Stimulated activated CD8-positive, alpha-beta memory T cell treated with anti-CD3 and anti-CD28 coated beads, Interleukin-15, amount 100 ng/mL, for 24 hours (primary cell): ENCODE measurements at places on chromosomes 2 and 18.
A peak's percentile ranks its signal among the peaks of the same experiment; 100 is the strongest.

DNA sequence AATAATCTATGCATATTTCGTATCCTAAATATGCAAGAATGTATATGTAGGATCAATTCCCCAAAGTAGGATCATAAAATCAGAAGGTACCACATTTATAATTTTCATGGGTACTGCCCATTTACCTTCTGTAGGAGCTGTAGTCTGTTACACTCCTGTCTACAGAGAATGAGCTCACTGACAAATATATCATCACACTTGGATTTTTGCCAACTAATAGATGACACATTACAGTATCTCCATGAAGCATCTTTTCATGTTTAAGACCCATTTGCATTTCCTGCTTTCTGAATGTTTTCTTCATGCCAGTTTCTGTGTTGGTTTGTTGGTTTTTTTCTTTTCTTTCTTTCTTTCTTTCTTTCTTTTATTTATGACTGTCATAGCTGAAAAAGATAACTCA is 70.9 kb upstream of the EML6 start:
- DNase-seq, result no peak

- no peak for DNase-seq
These were observed 4.9 kb upstream of the RFX8 start for GRCh38 chr2:101479810-101480209.

DNA sequence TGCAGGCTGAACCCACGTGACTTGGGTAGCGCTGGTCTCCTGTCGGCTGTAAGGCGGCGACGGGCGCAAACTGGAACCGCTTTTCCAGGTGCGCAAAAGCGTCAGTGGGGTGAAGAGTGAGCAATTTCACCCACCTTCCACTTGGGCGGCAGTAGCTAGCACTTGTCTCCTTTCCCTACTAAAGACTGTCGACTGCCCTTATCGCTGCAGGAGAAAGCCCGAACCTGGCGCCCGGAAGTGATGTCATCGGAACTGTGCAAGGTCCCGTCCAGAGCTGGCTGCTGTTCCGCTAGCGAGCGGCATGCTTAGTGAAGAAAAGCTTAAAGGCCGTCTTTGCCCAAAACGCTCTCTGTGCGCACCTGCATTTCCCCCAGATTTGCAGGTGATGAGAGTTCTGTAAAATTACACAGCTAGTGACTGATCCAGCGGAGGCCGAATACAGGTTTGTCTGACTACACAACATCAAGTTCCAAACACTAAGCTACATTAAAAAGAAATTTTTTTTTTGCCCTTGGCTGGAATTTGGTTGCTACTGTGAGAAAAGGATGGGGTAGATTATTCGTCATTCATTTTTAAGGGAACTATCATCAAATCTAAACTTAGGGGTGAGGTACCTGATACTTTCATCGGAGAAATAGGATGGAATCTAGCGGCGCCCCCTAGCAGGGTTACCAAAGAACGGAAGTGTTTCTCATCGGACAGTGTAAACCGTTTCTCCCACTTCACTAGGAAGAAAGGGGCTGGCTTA is at the start of gene OSGEPL1:
Gene OSGEPL1 (minus strand): TSS at position 242 of the 748 bp plus-strand sequence. CDS start 1,152 bp downstream, outside the sequence.
- DNase-seq, result peak; percentile 80

GRCh38 chr18:35282353-35282752 is 7.7 kb downstream of the ZSCAN30 start:
- no peak for DNase-seq

DNA sequence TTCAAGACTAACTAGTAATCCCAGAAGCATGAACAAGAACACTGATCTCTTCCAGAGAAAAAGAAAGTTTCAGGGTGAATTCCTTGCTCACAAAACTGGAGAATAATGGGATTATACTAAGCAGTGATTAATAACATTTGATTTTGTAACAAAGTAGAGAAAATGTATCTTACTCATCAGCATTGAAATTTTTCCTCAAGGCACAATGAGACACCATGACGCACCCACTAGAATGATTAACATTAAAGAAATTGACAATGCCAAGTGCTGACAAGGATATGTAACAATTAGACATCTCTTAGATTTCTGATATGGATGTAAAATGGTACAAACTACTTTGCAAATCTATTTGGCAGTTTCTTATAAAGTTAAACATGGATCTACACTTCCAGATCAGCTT is 101.1 kb upstream of the EPHA4 start:
- no peak for DNase-seq

GRCh38 chr2:23135481-23136100 is 249.4 kb upstream of the KLHL29 start:
- no peak for DNase-seq

- DNase-seq, result no peak
These were observed at the start of gene AOX1 for GRCh38 chr2:200585730-200586643. Gene AOX1 (plus strand): TSS chr2:200586014. CDS start chr2:200586109, 95 bp downstream.

DNA sequence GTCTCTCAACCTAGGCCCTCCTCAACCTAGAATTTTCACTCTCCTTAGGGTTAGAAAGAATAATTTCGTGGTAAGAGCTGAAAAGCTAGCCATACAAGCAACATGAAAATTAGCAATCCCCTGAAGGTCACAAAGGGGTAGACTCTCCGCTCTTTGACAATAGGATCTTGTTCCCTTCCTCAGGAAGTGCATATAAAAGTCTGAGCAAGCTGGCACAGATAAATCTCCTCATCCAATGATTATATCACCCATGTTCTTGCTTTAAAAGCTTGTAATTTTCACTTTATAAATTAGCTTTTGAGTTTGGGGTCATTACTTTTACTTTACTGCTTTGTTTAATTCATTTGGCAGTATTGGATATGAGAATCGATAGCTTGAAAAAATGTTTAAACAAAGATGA is 852.3 kb upstream of the CRIM1 start:
- DNase-seq, result no peak

GRCh38 chr2:24712296-24712695 is 80.9 kb downstream of the PTRHD1 start:
- DNase-seq, result no peak

DNA sequence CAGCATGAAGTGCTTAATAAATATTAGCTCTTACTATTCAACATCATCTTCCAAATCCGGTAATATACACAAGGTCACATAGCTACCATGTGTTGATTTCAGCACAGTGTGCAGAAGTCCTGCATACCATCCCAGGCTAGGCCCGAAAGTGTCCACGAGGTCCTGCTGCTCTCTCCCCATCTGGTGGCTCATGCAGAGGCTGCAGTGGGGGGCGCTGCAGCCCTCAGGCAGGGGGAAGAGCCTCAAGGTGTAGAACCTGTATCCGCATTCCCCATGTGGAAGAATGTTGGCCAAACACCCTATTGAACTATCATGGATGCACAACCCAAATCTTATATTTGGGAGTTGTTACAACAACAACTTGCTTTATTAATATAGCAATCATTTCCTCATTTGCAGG is 88.5 kb downstream of the ST6GAL2 start:
- no peak for DNase-seq

DNA sequence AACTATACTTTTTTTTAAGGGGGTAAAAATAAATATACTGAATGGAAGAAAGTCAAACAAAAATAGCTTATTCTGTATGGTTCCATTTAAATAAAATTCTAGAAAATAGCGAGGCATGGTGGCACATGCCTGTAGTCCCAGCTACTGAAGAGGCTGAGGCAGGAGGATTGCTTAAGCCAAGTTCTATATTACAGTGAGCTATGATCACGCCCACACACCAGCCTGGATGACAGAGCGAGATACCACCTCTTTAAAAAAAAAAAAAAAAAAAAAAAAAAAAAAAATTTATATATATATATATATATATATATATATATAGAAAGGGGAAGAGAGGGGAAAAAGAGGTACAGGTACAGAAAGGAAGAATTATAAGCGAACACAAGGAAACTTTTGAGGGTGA is 77.7 kb downstream of the MEMO1 start:
- no peak for DNase-seq

GRCh38 chr18:25334588-25334987 is 17.4 kb downstream of the ZNF521 start:
- DNase-seq, result no peak
